Hippocampal formation (tissue), 2 donors: ENCODE measurements at places on chromosomes 7 and 10.

- DNase-seq, result no peak
Measured at GRCh38 chr7:82481499-82482097, 38.0 kb upstream of the CACNA2D1 start.

GRCh38 chr7:55770778-55771177 lies 91.8 kb downstream of the SEPTIN14 start:
- DNase-seq, result no peak

GRCh38 chr10:110747609-110748464 lies 103.7 kb downstream of the RBM20 start:
- no peak for DNase-seq

DNA sequence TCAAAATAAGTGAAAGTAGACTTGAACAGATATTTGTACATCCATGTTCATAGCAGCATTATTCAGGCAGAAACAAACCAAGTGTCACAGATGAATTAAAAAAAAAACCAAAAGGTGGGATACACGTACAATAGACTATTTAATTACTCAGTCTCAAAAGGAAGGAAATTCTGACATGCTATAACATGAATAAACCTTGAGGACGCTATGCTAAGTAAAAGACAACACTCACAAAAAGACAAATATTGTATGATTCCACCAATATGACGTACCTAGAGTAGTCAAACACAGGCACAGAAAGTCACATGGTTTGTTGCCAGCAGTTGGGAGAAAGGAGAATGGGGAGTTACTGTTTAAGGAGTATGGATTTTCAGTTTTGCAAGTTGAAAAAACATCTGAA lies 18.0 kb upstream of the CFAP70 start:
- DNase-seq, result no peak

DNA sequence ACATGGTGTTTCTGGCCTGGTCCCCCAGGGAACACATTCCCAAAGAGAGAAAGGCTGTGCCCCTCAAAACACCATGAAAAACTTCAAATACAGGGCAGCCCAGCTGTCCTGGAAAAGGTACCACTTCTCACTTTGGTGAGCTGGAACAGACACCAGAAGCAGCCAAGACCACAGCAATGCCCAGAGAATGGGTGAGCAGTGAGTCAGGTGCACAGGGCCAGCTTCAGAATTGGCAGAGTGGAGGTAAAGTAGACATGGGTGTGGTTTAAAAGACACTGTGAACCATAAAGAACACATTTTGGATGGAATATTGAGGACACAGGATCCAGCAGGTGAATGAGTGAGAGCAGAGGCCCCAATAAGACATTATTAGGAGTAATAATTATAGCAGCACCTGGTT lies 51.3 kb downstream of the FAM13C start:
- no peak for DNase-seq

DNA sequence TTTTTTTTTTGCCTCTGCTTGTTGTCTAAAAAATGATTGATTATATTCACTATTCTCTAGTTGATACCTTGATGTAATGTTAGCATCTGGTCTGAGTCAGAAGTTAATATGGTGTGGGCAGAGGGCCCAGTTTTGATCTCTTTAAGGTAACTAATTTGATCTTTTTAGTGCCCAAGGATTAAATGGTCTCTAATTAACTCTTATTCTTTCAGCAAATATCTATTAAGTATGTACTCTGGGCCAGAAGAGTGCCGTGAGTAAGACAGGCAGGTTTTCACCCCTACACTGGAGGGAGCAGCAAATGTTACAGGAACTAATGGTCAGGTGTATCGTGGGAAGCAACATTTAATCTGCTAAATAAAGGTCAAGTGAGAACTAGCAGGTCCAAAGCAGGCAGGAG lies 144.6 kb upstream of the COL1A2 start:
- no peak for DNase-seq

- DNase-seq, result no peak
Measured at GRCh38 chr7:20952916-20953315, 166.2 kb upstream of the SP8 start.

GRCh38 chr7:156173346-156173745 lies 361.1 kb upstream of the SHH start:
- no peak for DNase-seq

DNA sequence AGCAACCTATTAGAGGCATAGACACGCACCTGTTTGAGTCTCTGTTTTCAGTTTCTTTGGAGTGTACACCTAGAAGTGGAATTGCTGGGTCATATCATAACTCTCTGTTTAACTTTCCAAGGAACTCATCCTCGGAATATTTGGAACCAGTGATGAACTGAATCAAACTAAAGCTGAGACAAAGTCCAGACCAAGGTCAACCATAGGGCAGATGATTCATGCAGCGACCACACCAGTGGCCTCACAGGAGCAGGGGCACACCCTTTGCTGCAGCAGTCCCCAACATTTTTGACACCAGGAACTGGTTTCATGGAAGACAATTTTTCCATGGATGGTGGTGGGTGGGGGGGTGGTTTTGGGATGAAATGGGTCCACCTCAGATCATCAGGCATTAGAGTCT lies 4.9 kb upstream of the OPTN start:
- DNase-seq, result no peak

DNA sequence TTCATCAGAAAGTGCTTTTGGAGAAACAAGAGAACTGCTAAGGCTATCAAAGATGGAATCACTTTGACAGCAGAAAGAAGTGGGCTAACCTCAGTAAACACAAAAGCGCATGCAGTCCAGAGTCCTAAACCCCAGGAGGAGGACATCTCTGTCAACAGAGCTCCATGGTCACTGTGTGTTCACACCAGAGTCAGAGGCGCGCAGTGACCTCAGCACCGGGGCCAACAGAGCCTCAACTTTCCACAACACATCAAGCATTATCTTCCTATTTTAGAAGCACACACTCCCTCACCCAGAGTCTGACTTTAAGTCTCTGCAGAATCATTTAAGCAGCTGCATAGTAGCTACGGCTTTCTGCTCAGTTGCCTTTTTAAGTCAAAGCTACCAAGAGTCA lies 195.3 kb downstream of the DIP2C start:
- DNase-seq, result no peak

DNA sequence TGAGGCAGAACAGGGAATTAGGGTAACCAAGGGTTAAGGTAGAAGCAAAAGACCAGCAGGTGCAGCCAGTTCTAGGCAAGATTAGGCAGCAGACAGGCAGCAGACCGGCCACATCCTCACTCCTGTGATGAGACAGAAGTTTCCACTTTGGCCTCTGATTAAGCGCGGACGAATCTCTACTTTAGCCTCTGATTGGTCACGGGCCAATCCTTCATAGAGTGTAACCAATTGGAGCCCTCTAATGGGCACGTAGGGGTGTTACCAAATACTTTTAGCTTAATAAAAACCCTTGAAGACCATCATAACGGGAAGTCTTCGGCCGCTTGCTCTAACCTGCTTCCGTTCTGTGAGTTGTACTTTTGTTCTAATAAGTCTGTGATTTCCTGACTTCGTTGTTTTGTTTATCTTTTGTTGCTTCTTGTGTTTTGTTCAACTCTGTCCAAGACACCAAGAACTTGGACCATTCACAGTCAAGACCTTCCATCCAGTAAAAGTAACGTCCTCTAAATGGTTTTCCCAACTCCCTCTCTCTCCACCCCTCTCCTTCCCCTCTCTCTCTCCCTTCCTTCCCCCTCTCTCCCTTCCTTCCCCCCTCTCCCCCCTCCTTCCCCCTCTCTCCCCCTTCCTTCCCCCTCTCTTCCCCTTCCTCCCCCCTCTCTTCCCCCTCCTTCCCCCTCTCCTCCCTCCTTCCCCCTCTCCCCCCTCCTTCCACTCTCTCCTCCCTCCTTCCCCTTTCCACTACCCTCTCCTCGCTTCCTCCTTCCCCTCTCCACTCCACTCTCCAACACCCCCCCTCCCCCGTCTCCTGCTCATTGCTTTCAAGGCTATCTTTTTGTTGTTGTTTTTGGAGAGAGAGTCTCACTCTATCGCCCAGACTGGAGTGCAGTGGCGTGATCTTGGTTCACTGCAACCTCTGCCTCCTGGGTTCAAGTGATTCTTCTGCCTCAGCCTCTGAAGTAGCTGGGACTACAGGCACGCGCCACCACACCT lies 13.2 kb upstream of the MALSU1 start:
- no peak for DNase-seq

- no peak for DNase-seq
Measured at GRCh38 chr7:140310337-140311002, 87.9 kb downstream of the SLC37A3 start.

DNA sequence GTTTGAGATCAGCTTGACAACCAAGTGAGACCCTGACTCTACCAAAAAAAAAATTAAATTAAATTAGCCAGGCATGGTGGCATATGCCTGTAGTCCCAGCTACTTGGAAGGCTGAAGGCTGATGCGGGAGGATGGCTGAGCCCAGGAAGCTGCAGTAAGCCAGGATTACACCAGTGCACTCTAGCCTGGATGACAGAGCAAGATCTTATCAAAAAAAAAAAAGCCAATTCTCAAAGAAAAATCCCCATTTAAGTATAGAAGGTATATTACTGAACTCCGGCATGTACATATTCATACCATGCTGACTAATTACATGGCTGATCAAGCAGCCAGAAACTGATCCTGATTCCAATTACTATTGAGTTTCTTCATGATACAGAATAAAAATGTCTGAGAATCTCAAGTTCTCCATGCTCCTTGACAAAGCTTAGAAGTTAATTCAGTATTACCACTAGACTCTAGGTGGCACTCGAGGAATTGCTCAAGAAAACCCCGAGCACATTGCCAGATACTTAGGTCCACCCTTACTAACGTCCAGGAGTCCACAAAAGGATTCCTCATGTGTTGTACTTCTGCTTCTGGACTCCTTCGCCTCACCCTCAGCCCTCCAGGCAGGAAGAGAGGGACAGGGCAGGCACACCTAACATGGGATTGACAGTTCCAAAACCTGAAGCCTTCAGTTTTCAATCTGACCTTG lies 148.9 kb downstream of the PARD3 start:
- no peak for DNase-seq

DNA sequence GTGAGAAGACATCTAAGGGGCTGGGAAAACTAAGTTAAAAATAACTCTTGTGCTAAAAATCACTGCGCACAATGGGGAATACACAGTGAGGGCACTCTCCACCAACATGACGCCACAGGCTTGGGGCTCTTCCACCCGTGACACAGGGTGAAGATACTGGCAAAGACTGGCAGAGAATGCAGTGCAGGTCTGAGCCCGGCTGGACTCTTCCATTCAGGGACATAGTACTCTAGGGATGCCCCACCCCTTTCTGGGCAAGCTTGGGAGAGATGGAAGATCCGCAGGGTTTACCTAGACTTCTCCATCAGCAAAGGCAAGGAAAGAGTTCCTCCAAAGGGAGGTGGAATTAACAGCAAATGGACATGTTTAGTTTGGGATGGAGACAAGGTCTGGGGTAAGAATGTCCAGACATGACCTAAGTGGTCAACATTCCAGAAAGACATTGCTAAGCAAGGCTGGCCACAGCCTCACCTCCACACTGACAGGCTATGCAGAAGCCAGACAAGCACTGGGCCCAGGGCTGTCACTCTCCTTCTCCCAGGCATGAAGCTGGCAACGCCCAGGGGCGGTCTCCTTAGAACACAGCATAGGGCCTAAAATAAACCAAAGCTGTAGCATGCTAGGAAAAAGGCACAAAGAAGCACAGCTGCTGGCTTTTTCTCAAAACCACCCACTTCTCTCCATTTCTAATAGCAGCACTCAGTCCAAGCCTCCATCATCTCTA lies 28.1 kb downstream of the XPNPEP1 start:
- DNase-seq, result no peak

DNA sequence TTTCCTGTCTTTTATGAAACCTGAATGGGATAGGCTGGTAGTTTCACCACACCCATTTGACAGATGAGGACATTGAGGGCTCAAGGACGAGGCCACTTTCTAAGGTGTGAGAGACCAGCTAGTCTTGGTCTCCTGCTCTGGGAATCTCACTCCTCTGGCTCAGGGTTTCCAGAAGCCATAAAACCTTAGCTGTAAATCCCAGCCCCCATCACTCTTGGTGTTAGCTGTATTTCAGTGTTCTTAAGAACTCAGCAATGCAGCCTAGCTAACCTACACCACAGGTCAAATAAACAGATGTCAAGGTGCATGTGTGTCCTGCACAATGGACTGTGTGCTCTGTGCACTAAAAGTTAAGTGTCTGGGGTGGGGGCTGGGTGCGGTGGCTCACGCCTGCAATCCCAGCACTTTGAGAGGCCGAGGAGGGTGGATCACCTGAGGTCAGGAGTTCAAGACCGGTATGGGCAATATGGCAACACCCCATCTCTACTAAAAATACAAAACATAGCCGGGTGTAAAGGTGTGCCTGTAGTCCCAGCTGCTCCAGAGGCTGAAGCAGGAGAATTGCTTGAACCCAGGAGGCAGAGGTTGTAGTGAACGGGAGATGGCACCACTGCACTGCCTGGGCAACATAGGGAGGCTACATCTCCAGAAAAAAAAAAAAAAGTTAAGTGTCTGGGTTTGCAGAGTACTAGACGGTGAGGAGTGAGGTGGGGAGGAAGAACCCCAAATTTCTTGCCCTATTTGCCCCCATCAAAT lies 567 bp upstream of the EPO start:
- no peak for DNase-seq

GRCh38 chr10:99611326-99611725 lies 8.9 kb downstream of the SLC25A28 start:
- no peak for DNase-seq

GRCh38 chr7:83794829-83795228 lies 145.9 kb upstream of the SEMA3E start:
- DNase-seq, result no peak

DNA sequence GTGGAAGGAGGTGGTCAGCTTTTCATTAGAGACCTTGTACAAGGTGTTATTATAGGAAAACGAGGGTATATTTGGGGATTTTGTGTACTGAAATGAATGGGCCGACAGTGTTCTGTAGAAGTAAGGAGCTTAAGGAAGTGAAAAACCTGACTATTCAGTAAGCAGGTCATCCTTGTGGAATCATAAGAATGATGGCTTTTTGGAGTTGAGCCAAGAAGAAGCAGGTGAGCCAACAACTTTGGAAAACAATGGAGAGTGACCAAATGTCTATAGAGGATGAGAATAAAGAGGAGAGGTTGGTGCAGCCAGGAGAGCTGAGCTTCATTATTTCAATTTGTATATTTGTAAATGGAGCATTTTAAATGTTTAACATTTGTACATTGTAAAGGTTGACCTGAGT lies 595.7 kb downstream of the CCSER2 start:
- DNase-seq, result no peak

GRCh38 chr7:112182749-112183148 lies 23.4 kb downstream of the DOCK4 start:
- peak; percentile 85 for DNase-seq

DNA sequence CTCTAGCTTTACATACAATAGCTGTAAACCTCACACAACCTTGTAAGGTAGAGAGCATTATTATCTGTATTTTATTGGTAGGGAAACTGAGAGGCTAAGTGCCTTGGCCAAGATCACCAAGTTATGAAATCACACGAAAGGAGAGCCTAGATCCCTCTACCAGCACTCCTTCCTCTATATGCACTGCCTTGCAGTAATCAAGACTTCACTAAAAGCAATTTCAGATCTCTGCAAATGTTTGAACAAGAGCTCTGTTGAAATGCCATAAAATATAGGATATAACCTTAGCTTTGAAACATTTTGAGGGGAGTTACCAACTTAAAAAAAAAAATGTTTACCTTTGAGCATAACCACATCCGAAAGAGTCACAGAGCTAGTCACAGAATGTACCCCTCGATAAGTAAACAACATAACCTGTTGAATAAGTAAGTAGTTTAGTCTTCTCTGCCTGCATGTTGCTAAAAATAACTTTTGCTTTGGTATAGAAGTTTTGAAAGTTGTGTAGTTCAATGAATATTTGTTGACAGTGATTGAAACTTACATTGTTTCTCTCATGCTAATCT lies 709.4 kb downstream of the AUTS2 start:
- no peak for DNase-seq
